Femur (tissue), 1 donor: ENCODE measurements at places on chromosomes 3 and 15.

DNA sequence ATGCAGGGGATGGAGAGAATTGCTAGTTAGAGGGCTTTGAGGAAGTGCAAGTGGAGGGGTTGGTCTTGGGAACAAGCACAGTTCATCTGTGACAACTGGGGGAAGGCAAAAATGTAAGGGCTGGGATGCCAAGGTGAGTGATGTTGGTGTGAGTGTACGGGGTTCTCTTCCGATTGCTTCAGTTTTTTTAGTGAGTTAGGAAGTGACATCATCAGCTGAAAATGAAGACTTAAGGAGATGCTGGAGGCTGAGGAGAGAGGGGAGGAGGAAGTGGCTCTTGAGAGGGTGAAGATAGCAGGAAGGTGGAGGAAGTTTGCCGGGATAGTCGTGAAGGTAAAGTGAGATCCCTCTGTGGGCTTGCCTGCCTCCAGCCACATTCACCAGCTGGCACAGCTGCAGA lies 12.7 kb downstream of the TICRR start:
- DNase-seq = no peak

DNA sequence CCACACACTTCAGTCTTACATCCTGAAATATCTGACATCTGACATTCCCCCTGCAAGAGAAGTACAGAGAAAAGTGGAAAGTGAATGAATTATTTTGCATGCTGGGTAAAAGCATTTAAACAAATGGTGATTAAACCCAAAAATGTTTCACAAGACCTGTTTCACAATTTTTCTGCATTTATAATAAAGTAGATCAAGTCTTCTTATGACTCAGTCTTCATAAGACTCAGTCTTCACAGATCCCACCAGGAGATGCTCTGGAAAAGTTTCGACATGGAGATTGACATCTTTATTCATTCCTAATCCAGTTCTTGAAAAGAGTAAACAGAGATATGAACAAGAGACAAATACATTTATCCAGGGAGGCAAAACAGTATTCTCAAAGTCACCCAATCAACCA lies 13.2 kb upstream of the EDC3 start:
- no peak for DNase-seq

- no peak for DNase-seq
Measured at GRCh38 chr3:71585887-71586809, 2.6 kb upstream of the FOXP1 start.

DNA sequence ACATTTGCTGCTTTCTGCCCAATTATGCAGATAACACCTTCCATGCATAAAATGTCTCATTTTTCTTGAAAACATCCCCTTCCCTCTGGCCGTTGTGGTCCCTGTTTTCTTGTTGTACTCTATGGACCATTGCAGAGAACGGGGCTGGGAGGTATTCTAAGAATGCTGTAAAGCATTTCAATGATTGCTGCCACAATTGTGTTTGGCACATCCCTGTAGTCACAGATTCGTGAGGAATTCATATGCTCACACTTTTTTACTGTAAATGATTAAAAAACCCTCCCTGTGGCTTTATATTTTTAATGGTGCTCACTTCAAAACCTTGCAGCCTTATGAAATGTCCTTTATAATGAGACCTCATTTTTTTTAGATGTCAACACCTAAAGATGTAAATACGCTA lies 207.2 kb upstream of the GBE1 start:
- DNase-seq = no peak

- no peak for DNase-seq
Measured at GRCh38 chr3:179488213-179488612, 36.9 kb upstream of the GNB4 start.

- no peak for DNase-seq
Measured at GRCh38 chr15:99275525-99276128, 24.3 kb downstream of the LRRC28 start.
